ENCODE measurements at places on chromosomes 2 and 18. TPM values are rescaled to one million over a fixed set of nuclear protein-coding genes. Genes with fewer than 3 reads are reported as not detected.

Gene NETO1
- not detected for total RNA-seq

Gene TWIST2
- not detected for total RNA-seq

- H3K27ac ChIP-seq: no peak within 1 kb of the TSS
- H3K27me3 ChIP-seq: no peaks in the 10 kb centered on the region
Measured at GRCh38 chr2:169509298-169509885, at the start of gene KLHL41. Gene KLHL41, plus strand, starts transcription at chr2:169509702. Its CDS starts 77 bp downstream, at chr2:169509779.

Gene ABCA12
- not detected for total RNA-seq

Gene ANKRD62
- total RNA-seq: not detected

DNA sequence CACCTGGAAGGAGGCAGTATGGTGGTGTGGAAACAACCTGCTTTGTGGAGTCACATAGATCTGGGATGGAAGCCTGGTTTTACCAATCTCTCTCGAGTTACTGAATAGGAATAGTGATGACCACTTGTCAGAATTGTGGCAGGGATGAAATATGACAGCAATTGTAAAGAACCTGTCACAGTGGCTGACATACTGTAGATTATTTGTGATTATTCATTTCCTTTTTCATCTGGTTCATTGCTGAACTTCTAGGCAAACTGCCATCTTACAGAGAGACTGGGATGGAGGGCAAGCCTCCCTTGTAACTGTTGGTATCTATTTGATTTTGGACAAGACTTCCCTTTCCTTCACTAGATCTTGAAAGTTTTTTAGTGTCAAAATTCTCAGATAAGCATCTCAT lies 42.0 kb downstream of the FMNL2 start:
- H3K4me3 ChIP-seq: no peak overlapping the region
- no peaks in the 10 kb centered on the region for H3K36me3 ChIP-seq
- no peaks in the 10 kb centered on the region for H3K27me3 ChIP-seq
- no peak overlapping the region for H3K27ac ChIP-seq

Gene PTPN4
- total RNA-seq: 83.1 TPM

Gene CCDC85A
- total RNA-seq: not detected

Gene SCN2A
- not detected for total RNA-seq

GRCh38 chr2:105861200-105861599 lies 116.5 kb downstream of the NCK2 start:
- H3K36me3 ChIP-seq: peaks cover 4% of the 10 kb centered on the region
- no peak for DNase-seq
- no peaks in the 10 kb centered on the region for H3K27me3 ChIP-seq
- H3K27ac ChIP-seq: peak overlapping the region; percentile 47

All from CD4-positive, alpha-beta memory T cell (primary cell).